ENCODE measurements at places on chromosomes 2 and 18.

GRCh38 chr2:201949181-201949926, 84.3 kb upstream of the FZD7 start:
- no peak for DNase-seq

- DNase-seq = no peak
Observed at GRCh38 chr2:56456791-56457190, 273.0 kb downstream of the CCDC85A start.

GRCh38 chr2:226839951-226840350, 4.1 kb downstream of the RHBDD1 start:
- DNase-seq = peak; percentile 26

- no peak for DNase-seq
Observed at GRCh38 chr2:54763636-54764291, 40.3 kb downstream of the EML6 start.

DNA sequence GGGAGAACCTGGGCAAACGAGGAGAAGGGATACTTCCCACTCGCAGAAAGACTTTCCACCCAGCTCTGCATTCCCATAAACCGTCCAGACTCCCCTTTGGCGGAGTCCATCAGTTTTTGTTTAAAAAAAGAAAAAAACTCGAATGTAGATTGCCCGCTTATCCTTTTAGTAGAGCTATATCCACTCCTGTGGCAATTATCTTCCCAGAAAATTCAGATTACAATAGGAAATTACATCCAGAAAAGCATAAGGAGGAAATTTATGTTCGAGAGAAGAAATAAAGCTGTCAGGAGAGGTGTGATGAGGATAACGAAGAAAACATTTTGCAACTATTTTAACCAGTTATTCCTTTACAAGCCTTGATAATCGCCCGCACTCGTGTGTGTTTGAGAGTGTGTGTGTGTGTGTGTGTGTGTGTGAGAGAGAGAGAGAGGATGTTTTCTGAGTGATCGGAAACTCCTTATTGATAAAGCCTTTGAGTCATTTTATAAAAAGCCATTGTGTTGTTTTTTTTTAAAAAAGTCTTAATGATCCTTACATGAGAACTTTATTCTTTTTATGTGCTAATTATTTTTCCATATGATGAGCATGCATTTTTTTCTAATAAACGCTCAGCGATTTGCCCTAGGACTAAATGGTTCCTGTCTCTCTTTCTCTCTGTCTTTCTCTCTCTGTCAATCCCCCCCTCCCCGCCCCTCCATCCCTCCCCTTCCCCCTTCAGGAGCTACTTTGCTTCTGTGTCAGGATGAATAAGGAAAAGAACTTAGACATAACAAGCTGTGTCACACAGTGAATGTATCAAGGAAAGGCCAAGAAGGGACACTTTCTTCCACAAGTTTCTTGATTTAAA, 1.1 kb upstream of the PPP3R1 start:
- peak; percentile 65 for DNase-seq

DNA sequence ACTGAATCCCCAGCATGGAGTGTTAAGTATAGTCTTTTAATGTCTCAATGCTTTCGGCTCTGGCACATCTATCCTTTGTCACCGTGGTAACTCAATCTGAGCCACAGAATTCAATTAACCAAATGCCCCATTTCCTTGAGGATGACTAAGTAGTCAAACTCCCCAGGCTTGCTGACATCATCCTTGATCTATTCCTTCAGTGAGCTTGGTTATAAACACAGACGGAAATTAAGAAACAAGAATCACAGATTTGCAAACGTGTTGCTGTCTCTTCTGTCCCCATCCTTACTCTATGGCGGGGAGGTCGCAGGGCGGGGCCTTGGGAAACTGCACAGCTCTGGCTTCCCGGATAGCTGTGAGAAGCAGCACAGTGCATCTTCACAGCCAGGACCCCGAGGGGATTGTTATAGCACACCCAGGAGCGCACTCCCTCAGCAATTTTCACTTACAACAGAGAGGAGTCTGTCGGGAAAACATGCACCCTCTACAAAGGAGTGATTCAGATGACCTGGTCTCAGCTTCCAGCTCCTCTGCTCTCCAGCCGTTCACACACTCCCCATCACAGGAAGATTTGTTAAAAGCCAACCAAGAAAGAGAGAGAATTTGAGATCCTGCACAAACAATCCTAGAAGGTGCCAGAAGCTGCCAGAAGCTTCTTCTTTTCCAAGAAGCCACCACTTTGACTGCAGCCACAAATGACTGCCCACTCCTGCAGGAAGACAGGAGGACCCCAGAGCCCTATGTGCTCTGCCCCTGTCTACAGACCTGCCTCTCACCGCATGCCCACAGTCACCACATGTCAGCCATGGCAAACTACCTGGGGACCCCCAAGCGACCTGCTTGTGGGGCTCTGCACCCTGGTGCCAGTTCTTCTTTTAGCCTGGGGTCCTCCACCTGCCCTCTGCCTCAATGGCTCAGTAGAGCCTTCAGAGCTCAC, 44.9 kb upstream of the YWHAQ start:
- DNase-seq = no peak

GRCh38 chr2:156088587-156088986, 243.9 kb downstream of the NR4A2 start:
- no peak for DNase-seq

- no peak for DNase-seq
Observed at GRCh38 chr18:73831688-73832087, 315.9 kb downstream of the FBXO15 start.

DNA sequence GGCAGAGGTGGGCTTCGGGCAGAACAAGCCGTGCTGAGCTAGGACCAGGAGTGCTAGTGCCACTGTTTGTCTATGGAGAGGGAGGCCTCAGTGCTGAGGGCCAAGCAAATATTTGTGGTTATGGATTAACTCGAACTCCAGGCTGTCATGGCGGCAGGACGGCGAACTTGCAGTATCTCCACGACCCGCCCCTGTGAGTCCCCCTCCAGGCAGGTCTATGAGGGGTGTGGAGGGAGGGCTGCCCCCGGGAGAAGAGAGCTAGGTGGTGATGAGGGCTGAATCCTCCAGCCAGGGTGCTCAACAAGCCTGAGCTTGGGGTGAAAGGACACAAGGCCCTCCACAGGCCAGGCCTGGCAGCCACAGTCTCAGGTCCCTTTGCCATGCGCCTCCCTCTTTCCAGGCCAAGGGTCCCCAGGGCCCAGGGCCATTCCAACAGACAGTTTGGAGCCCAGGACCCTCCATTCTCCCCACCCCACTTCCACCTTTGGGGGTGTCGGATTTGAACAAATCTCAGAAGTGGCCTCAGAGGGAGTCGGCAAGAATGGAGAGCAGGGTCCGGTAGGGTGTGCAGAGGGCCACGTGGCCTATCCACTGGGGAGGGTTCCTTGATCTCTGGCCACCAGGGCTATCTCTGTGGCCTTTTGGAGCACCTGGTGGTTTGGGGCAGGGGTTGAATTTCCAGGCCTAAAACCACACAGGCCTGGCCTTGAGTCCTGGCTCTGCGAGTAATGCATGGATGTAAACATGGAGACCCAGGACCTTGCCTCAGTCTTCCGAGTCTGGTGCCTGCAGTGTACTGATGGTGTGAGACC, at the start of gene PROC:
Gene PROC, plus strand, starts transcription at position 128 of the 812 bp plus-strand sequence. CDS start 1,516 bp downstream, outside the sequence.
- no peak for DNase-seq

- DNase-seq = no peak
Observed at GRCh38 chr2:59177748-59178147, 936.6 kb upstream of the FANCL start.

GRCh38 chr2:29110916-29111535, 4.2 kb upstream of the CLIP4 start:
- no peak for DNase-seq

DNA sequence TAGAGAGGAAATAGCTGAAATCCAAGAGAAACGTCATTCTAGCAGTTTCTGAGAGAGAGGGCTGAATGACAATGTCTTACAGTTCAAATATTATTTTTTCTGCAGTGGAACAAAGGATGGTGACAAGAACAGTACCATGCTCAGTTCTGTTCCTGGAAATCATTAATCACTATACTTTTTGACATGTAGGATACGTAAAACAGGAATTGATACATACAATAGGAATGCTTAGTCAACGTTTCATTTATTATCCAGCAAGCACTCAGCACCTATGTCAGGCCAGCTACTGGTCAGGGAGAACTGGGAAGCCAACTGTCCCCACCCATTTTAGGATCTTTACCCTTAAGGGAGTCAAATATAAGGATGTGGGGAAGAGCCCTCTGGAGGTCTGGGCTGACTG, 114.7 kb downstream of the DHRS9 start:
- no peak for DNase-seq

DNA sequence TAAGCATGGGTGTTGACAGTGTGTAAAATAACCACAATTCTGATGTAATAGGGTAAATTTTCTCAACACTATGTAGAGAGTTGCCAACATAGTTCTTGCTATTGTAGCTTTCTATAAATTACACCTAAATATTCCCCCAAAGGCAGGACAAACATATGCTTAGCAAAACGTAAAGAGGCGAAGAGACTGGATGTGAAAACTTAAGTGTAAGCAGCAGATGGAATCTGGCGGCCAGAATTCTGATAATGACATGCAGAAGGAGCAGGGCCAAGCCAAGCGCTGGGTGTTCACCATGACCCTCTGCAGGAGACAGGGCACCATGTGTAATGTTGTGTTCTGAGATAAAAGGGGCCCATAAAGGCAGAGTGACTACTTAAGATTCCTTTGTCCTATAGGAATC, 105.2 kb upstream of the ZNF521 start:
- DNase-seq = no peak

GRCh38 chr2:46036929-46037328, 260.3 kb upstream of the EPAS1 start:
- no peak for DNase-seq

DNA sequence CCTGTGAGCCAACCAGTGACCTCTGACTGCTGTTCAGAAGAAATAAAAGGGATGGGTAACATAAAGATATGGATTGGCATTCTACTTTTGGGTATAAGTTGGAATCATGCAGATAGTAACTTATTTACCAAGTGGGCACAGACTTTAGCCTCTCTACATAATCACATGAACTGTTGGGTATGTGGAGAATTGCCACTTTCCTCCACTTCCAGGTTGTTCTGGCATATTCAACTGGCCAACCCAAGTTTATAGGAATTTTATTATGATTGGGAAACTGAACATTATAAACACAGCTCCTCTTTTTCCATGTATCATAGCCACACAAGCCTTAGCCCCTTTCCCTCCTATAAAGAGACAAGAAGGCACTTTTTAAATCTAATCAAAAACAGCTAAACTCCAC, 179.3 kb downstream of the RNF152 start:
- no peak for DNase-seq

DNA sequence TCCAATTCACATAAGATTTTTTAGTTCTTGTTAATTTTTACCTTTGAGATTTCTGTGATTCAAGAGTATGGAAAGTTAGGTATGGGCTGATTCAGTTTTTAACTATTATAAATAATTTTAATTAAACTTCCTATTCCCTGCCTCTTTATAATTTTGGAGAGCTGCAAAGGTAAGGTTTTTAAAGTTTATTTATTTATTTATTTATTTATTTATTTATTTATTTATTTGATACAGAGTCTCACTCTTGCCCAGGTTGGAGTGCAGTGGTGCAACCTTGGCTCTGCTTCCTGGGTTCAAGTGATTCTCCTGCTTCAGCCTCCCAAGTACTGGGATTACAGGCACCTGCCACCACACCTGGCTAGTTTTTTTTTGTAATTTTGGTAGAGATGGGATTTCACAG, 215.5 kb upstream of the FIGN start:
- DNase-seq = no peak

GRCh38 chr18:6022074-6022444, 126.7 kb upstream of the TMEM200C start:
- no peak for DNase-seq

DNA sequence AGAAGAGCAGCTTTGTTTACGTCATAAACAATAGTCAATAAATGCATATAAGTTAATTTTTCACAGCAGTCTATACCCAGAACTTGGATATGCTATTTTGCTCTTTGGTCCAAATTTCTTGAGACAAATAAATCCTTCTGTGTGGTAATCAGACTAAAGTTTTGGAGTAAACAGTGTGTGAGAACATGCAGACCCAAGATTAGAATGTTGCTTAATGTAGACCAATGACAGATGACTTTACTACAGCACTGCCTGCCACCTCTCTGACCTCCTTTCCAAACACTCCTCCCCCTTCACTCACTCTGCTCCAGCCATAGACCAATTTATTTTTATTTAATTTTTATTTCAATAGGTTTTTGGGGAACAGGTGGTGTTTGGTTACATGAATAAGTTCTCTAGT, 115.3 kb upstream of the TANK start:
- DNase-seq = no peak

GRCh38 chr2:174008720-174009119, 43.5 kb upstream of the SP3 start:
- no peak for DNase-seq

DNA sequence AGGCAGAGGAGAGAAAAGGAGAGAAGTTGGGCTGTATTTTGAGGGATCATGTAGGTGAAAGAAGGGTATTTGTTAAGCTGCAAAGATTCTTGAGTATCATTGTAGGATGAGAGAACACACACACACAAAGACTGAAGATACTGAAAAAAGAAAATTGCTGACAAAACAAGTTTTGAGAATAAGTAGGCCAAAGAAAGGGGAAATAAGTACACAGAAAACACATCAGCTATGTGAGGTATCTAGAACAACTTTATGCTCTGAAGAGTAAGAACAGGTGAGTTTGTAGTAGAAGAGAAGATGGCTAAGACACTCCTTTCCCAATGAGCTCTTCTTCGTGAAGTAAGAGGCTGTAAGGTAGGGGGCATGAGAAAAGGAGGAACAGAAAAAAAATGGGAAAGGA, 28.2 kb downstream of the METTL8 start:
- DNase-seq = no peak

- no peak for DNase-seq
Observed at GRCh38 chr2:20126040-20126439, 74.6 kb upstream of the LAPTM4A start.
